ENCODE measurements at places on chromosomes 5 and 9. TPM values are rescaled to one million over a fixed set of nuclear protein-coding genes. Genes with fewer than 3 reads are reported as not detected.

- no peaks in the 10 kb centered on the region for H3K4me1 ChIP-seq
- peaks cover 9% of the 10 kb centered on the region for H3K36me3 ChIP-seq
- H3K27me3 ChIP-seq: no peaks in the 10 kb centered on the region
- no peak overlapping the region for H3K27ac ChIP-seq
These were observed 52.2 kb downstream of the ZCCHC7 start for GRCh38 chr9:37172557-37172956.

GRCh38 chr9:126515001-126515872, 98.5 kb upstream of the LMX1B start:
- peaks cover 29% of the 10 kb centered on the region for H3K4me1 ChIP-seq
- H3K27ac ChIP-seq: no peak overlapping the region
- peaks cover 23% of the 10 kb centered on the region for H3K27me3 ChIP-seq
- H3K4me3 ChIP-seq: no peak overlapping the region
- H3K36me3 ChIP-seq: no peaks in the 10 kb centered on the region
- DNase-seq: no peak

GRCh38 chr9:86275962-86276361, 6.4 kb downstream of the ISCA1 start:
- H3K27ac ChIP-seq: no peak overlapping the region
- H3K36me3 ChIP-seq: peaks cover 47% of the 10 kb centered on the region
- H3K4me1 ChIP-seq: peaks cover 15% of the 10 kb centered on the region
- H3K27me3 ChIP-seq: no peaks in the 10 kb centered on the region
- no peak for DNase-seq

The ANKRD18B gene
- not detected for total RNA-seq

The DBH gene
- 0.12 TPM for total RNA-seq

The C5orf24 gene
- 31.4 TPM for total RNA-seq

The WNT8A gene
- not detected for total RNA-seq

GRCh38 chr9:134418354-134418753, 92.1 kb downstream of the RXRA start:
- H3K4me3 ChIP-seq: no peak overlapping the region
- H3K27ac ChIP-seq: no peak overlapping the region
- H3K27me3 ChIP-seq: no peaks in the 10 kb centered on the region
- DNase-seq: no peak

The KIF4B gene
- not detected for total RNA-seq

DNA sequence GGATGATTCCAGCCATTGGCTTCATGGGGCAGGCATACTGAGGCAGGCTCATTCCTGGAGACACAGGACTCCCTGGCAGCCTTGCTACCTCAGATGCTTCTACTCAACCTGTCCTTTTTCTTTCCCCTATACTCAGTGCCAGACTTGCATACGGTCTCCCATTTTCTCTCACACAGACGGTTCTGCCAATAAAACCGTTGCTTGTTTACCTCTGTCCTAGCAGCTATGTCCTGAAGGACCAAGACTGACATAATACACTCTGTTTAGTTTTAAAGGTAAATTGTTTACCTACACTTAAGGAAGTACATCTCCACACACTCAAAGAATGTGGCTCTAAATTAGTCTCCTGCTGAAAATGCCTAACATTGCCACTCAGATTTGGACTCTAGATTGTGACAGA, 151.0 kb upstream of the RFX3 start:
- no peak overlapping the region for H3K27ac ChIP-seq
- no peaks in the 10 kb centered on the region for H3K36me3 ChIP-seq
- DNase-seq: no peak
- no peak overlapping the region for H3K4me3 ChIP-seq
- H3K4me1 ChIP-seq: no peaks in the 10 kb centered on the region
- H3K27me3 ChIP-seq: no peaks in the 10 kb centered on the region

GRCh38 chr5:39629946-39630345, 205.2 kb upstream of the DAB2 start:
- no peak for DNase-seq
- H3K4me3 ChIP-seq: no peak overlapping the region
- H3K27ac ChIP-seq: no peak overlapping the region
- H3K4me1 ChIP-seq: no peaks in the 10 kb centered on the region
- peaks cover 3% of the 10 kb centered on the region for H3K27me3 ChIP-seq
- no peaks in the 10 kb centered on the region for H3K36me3 ChIP-seq

GRCh38 chr5:72000707-72001106, 106.6 kb upstream of the MAP1B start:
- DNase-seq: no peak
- no peaks in the 10 kb centered on the region for H3K36me3 ChIP-seq
- H3K27ac ChIP-seq: no peak overlapping the region
- H3K4me3 ChIP-seq: no peak overlapping the region
- H3K4me1 ChIP-seq: no peaks in the 10 kb centered on the region

The ANXA2R gene
- 38.7 TPM for total RNA-seq

All from CD4-positive, CD25-positive, alpha-beta regulatory T cell (primary cell).